ENCODE measurements at places on chromosomes 7 and 10.

- no peak for DNase-seq
Observed at GRCh38 chr10:47326927-47327330, 4.7 kb downstream of the GDF2 start.

DNA sequence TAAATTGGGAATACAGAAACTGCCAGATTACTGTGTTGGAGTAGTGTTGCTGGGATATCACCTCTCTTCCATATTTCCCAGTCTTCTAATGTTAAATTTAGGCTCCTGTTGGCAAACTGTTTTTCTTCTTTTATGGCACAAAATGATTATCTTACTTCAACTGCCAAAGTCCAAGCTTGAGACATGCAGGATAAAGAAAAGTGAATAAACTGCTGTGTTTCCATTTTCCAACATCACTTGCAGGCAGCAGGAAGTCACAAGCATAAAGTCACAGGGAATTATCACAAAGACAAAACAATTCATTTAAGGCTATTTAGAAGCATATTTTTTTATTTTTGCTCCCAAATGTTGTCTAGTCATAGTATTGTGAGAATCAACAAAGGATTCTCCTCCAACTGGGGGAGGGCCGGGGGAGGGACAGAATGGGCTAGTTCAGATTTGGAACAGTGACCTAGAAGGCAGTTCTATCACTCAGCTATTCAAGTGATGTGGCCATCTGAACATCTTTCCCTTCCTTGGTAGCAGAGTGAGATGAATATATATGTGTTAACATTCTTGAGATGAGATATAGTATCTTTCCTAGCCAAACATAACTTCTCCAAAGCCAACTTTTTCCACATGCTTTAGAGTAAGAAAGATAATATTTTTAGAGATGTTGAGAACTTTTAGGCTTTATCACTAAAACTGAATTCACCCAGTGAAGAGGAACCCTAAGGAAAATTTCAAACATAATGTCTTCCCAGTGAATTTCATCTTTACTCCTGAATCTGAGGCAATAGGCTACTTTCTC, 364.7 kb downstream of the CTNNA3 start:
- DNase-seq: no peak

DNA sequence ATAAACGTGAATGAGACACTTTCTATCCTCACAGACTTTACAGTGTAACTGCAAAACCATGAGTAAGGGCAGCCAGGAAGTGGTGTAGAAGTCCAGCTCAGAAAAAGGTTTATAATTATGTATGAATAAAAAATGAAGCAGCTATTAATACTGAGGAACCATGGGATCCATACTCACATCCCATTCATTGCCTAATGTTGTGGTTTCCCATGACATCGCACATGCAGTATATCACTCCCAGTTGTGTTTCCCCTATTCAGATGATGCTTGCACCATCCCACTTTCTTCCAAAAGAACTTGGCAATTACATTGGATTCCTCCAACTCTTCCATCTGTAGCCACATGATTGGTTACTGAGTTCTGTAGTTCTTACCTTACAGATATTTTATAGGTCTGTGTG, 74.5 kb upstream of the SEMA3D start:
- no peak for DNase-seq

DNA sequence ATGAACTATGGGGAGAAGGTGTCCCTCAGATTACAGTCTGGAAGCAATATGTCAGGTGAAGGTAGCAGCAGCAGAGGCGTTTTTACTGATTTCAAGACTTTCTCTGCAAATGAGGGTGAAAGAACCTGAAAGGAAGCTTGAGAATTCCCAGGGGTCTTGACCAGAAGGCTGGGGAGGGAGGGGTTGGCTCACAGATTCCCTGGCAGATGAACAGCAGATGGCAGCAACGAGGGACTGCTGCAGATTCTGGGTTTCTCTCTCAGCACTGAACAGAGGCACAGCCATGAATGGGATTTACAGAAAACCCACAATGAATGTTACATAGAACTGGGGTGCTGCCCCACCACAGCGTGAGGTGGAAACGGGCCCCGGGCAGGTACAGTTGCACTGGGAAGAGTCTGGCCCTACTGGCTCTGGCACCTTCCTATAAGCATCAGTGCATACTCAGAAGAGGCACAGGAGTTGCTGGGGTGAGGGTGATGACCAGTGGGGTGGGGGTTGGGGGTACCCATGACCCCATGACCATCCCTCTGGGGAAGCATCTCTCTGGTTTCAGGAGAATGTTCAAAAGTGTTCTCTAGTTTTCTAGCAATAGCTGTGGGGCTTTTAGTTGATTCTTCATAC, 317.8 kb downstream of the SH2D4B start:
- DNase-seq: no peak

Measured in effector memory CD8-positive, alpha-beta T cell (primary cell).